ENCODE measurements at places on chromosomes 12 and 14.

GRCh38 chr14:101489092-101489760 lies 72.1 kb upstream of the DIO3 start:
- DNase-seq = no peak

DNA sequence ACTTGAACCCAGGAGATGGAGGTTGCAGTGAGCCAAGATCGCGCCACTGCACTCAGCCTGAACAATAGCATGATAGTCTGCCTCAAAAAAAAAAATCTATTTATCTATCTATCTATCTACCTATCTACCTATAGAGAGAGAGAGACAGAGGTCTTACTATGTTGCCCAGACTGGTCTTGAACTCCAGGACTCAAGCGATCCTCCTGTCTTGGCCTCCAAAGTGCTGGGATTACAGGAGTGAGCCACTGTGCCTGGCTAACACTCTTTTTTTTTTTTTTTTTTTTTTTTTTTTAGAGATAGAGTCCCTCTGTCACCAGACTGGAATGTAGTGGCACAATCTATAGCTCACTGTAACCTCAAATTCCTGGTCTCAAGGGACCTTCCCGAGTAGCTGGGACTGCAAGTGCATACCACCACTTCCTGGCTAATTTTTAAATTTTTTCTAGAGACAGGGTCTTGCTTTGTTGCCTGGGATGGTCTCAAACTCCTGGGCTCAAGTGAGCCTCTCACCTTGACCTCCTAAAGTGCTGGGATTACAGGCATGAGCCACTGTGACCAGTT lies 1.9 kb downstream of the FAM186A start:
- no peak for DNase-seq

DNA sequence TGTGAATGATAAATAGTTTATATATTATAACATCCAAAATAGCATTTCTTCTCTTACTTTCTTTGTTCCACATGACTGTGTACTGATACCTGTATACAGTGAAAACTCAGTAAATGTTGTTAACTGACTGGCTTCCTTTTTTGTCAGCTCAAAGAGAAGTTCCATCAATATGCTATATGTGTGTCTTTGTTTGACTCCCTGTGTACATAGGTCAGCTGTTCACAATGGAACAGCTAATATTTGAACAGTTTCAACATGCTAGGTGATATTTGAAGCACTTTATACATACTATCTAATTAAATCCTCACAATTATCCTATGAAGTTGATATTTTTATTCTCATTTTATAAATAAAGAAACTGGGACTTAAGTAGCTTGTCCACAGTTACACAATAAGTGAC lies 15.3 kb upstream of the KICS2 start:
- DNase-seq = no peak

DNA sequence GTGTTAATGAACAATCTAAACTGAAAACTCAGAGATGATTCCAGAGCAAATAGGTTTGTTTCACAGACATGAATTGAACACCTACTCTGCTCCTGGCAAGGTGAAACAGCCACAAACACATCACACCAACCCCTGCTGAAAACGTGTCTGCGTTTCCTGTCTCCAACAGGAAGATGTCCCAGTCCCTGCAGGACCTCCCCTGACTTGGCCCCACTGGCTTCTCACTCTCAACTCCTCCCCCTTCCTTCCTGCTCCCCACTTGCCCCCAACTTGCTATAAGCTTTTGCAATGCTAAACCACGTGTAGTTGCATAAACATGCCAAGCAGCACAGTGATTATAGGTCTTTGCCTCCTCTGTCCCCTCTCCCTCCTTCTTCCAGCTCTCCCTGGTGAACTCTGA lies 567.6 kb downstream of the BCL11B start:
- no peak for DNase-seq

GRCh38 chr12:4275016-4275869 lies 1.7 kb downstream of the CCND2 start:
- no peak for DNase-seq

DNA sequence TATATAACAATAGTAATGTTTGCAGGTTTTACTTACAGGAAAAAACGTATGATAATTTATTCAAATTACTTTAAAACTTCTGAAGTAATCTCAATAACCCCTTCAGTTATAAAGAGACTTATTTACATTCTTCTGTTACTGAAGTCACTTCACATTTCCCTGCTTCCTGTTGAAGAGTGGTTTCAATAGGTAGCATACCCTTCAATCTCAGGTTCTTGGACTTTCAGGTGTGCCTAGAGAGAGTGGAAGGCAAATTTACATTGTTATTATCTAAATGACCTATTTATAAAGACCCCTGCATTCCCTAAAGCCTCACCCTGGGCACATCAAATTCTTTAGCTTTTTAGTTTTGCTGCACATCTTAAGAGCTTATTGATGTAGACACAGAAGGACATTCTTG lies 137.6 kb upstream of the AEBP2 start:
- no peak for DNase-seq

DNA sequence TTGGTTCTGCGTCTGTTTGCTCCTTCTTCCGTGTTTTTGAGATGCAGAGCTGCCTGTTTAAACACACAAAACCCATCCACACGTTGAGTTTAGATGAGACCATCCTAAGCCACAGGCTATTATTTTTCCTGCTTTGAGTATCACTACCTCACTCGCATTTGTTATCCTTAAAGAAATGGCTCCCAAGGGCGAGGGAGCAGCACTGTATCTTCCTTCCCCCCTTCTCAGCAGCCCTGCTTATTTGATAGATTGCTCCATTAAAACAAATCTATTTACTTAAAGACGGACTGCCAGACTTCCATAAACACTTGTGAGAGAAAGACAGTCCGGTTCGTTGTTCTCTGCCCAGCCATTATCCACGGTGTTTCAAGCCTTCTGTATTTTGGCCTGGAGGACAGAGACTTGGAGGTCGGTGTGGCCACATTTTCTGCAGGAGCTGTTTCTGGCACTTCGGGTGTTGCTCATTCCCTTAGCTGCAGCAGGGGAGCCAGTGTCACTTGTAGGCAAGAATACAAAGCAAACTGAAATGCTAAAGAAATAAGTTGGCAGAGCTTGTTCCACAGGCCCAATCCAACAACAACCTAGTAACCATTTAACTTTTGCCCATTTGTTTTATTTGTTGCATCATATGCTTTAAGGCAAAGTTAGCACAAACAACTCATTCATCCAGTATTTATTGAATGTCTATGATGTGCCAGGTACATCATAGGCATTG lies 275.4 kb downstream of the TTC6 start:
- DNase-seq = no peak

DNA sequence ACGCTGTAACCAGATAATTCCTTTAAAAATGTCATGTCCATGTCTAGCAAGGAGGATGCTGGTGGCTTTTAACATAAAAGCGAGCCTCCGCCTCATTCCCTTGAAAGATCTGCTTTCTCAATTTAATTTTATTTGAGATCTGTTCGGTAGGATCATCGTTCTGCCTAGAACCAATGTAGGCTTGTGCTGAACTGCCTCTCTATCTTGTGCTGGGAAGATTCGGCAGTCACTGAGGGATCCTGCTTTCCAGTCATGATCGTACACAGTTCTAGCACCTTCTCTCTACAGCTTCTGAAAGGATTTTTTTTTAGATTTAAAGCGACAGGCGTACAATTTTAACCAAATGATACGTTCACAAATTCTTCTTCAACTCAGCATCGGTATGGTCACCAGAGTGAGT lies 54.3 kb downstream of the PEBP1 start:
- no peak for DNase-seq

GRCh38 chr12:131851741-131852550 lies 23.8 kb downstream of the MMP17 start:
- DNase-seq = no peak

DNA sequence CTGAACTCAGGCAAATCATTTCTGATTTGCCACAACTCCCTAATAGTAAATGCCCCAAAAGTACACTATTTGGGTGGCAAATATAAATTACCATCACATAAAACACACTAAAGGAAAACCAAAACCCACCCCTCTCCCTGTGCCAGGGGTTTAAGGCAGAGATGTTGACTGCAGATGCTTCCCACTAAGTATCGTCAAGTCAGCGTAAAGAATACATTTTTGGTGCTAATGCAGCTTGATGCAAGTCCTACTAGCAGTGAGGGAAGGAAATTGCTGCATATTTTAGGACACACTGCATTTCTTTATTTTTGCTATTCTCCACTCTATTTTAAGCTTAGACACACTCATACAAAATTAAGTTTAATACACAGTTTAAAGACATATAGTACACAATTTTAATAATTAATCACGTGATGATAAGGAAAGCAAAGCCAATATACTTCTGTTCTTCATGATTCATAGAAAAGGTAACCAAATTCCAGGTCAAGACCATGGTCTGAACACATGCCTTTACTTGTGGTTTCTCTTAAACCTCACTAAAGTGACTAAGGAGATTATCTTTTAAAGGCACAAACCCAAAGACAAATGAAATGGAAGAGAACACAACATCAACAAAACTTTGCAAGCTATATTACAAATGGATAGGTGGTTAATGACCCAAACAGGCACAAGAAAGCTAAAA lies 162.2 kb downstream of the STXBP6 start:
- no peak for DNase-seq

- DNase-seq = no peak
Measured at GRCh38 chr12:113409462-113410124, 5.9 kb upstream of the SDS start.

DNA sequence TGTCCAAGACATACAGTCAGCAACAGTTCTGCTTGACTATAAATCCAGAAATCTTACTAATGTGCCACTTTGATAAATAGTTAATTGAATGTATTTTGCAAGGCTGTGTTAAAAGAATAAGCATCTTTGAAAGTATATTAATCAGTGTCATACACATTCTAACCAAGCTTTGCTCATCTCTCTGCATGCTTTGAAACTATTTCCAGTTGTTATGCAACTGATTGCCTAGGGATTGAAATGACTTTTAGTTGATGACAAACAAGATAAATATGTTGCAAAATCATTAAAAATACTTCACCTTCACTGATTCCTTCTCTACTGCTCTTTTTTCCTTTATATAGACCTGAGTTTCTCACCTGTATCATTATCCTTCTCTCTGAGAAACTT lies 91.3 kb downstream of the AEBP2 start:
- DNase-seq = no peak

DNA sequence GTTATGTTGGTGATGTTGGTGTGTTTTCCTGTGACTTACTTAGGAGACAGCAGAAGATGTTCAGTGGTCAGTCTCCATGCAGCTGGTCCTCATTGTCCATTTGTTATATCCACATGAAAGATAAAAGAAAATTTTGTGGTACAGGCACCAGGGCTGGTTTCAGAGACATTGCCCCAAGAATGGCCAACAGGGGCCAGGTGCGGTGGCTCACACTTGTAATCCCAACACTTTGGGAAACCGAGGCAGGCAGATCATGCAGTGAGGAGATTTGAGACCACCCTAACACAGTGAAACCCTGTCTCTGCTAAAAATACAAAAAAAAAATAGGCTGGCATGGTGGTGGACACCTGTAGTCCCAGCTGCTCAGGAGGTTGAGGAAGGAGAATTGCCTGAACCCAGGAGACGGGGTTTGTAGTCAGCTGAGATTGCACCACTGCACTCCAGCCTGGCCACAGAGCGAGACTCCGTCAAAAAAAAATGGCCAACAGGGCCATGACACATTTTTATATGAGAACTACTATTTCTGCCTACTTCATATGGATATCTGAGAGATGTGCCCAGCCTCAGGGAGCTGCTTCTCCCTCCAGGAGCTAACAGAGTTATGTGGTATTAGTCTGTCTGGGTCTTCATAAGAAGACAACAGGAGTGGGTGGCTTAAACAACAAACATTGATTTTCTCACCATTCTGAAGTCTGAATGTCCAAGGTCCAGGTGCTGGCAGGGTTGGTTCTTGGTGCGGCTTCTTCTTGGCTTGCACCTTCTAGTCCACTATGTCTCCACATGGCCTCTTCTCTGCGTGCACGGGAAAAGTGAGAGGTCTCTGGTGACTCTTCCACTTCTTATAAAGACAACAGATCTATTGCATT lies 821.7 kb downstream of the TMEM121 start:
- no peak for DNase-seq

GRCh38 chr12:79374545-79374944 lies 316.2 kb downstream of the PAWR start:
- DNase-seq = peak; percentile 49

GRCh38 chr12:507391-507796 lies 47.7 kb downstream of the B4GALNT3 start:
- no peak for DNase-seq

DNA sequence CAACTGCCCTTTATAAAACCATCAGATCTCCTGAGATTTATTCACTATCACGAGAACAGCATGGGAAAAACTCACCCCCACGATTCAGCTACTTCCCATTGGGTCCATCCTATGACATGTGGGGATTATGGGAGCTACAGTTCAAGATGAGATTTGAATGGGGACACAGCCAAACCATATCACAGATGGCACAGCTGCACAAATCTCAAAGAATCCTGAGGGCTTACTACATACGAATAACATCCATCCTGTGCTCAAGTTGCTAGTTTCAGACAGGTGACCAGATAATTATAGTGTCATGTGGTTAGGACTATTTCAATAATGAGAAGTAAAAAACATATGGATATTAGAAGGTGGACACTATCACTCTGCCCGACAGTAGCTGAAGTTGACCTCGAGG lies 211.2 kb downstream of the NUAK1 start:
- DNase-seq = no peak

- no peak for DNase-seq
Measured at GRCh38 chr12:29082522-29082921, 66.6 kb upstream of the FAR2 start.

DNA sequence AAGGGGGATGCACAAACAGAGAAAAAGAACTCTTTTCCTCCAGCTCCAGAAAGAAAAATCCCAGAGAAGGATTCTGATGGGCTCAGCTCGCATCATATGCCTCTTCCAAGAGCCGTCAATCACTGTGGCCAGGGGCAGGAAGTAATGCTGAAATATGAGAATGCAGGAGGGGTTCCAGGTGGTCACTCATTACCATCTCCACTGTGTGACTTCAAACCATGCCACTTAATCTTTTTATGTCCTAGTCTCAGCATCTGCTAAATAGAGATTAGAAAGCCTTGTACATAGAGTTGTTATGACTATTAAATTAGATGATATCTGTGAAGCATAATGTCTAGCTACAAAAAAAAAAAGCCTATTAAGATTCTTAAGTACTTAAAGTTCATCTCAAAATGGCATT lies 65.6 kb upstream of the FICD start:
- DNase-seq = no peak

- no peak for DNase-seq
Measured at GRCh38 chr14:55625481-55625880, 45.5 kb downstream of the KTN1 start.

- DNase-seq = no peak
Measured at GRCh38 chr14:38866461-38866860, 236.6 kb downstream of the SEC23A start.
